ENCODE measurements at places on chromosomes 12 and 14. TPM values are rescaled to one million over a fixed set of nuclear protein-coding genes. Genes with fewer than 3 reads are reported as not detected.

MRPS35 gene
- total RNA-seq, result 46.0 TPM

SOX5 gene
- total RNA-seq, result 394 TPM

WSCD2 gene
- total RNA-seq, result 4.7 TPM

PRH2 gene
- total RNA-seq, result 2.8 TPM

ZNF384 gene
- total RNA-seq, result 32.2 TPM
